ENCODE measurements at places on chromosomes 12 and 14.
A peak's percentile ranks its signal among the peaks of the same experiment; 100 is the strongest.

DNA sequence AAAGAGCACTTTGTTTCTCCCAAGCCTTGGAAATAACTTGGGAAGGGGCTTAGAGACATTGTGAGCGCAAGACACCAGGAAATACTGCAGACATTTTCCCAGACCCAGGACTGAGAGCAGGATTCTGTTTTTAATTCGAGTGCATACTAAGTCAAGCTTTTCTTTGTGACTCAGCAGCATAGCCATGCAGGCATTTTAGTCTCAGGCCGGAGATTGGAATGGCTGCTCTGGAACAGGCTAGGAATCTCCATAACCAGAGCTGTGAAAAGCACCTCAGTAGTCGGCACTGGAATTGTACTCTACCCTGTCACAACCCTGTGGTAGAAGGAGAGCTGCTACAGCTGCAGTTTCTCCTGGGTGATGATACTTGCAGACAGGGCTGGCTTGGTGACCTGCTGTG lies 28.9 kb upstream of the GARIN6 start:
- no peak for DNase-seq

GRCh38 chr14:51806026-51807023 lies 54.1 kb upstream of the GNG2 start:
- DNase-seq = no peak

- no peak for DNase-seq
Observed at GRCh38 chr12:130298322-130299021, 39.2 kb upstream of the PIWIL1 start.

GRCh38 chr12:87866578-87867292 lies 162.5 kb downstream of the C12orf50 start:
- DNase-seq = peak; percentile 2

DNA sequence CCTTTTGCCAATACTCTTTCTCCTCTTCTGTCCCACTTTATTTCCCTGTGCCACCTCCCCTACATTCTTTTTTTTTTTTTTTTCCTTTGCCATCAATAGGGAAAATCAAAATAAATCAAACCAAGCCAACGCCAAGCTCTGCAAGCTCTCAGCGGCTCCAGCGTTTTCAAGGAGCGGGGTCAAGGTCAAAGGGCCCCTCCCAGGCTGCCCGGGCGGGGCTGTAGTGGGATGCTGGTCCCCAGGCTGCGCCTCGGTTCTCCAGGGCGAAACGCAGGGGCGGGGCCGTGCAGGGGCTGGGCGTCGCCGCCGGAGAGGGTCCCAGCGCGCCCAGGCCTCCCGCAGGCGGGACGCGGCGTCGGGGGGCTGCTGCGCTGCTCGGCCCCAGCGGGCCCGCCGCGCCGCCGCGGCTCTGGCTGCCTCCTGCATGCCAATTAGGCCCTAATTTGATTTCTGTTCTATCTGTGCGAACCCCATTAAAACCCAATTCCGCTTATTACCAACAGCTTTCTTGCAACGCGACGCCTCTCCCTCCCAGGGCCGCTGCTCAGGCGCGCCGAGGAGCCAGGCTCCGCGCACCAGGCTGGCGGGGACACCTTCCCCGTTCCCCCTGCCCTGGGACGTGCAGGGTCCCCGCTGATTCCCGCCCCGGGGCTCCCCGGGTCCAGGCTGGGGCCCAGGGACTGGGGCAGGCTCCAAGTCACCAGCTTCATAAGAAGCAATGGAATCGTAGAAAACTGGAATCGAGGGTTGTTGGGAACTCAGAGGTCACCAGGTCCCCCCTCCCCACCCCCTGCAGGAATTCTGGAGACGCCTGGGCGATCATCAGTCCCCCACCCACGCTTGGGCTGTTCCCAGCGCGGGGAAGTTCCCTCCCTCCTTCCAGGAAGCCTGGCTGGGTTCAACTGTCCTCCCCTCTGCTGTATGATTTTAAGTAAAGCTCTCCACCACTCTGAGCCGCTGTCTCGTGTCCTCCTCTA lies 50.7 kb upstream of the MAP1LC3B2 start:
- peak; percentile 74 for DNase-seq

DNA sequence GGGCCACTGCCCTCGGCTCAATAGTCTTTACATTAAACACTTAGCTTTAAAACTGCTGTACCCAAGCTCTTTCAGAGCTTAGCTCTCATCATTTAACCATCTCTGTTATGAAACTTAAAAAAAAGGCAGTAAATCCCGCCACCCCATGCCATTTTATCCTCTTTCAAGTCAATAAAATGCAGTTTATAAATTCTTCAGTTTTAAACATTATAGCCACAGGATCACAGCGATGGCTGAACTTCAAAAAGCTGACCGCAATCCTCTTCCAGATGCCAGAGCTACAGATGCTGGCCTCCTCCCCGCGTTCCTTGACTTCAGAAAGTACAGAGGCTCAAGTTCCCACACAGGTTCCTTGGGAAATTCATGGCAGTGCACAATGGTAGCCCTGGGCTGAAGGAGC lies 4.2 kb downstream of the OR10G3 start:
- DNase-seq = peak; percentile 6

DNA sequence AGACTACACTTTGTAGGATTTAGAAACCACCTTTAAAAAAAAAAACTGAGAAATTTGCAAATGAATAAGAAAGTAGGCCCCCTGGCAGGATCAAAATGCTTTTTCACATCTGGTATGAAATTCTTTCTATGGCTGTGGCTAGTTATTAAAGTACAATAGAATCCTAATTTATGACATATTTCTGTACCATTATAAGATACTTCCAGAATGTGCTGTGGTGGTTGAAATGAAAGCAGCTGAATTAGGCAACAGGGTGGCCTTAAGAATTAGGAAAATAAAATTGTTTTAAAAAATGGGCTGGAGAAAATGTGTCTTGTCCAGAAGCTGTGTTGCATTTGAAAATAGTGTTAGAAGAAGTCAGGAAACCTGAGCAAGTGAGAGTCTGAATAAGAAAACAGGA lies 85.9 kb upstream of the PDE3A start:
- DNase-seq = no peak

- DNase-seq = no peak
Observed at GRCh38 chr14:69358233-69358963, 39.7 kb downstream of the ERH start.

- no peak for DNase-seq
Observed at GRCh38 chr12:47816403-47817271, 3.1 kb downstream of the HDAC7 start.
